Stimulated activated CD8-positive, alpha-beta memory T cell treated with anti-CD3 and anti-CD28 coated beads, Interleukin-15, amount 100 ng/mL, for 48 hours (primary cell): ENCODE measurements at places on chromosomes 1 and 21.

DNA sequence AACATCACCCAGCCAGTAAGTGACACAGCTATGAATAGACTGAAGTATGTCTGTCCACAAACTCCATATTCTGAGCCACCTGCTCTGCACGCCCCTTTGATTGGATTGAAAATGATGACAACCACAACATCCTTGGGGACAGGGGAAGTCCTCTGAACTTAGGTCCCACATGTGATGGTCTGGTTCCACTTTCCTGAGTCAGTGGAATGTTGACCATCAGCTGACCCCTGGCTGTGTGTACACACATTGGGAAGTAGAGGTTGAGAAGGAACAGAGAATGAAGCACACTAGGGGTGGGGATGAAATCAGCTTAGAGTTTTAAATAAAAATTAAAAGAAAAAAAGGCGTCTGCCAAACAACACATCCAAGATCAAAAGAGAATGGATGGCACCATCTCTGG is 8.0 kb upstream of the DISP3 start:
- no peak for DNase-seq

DNA sequence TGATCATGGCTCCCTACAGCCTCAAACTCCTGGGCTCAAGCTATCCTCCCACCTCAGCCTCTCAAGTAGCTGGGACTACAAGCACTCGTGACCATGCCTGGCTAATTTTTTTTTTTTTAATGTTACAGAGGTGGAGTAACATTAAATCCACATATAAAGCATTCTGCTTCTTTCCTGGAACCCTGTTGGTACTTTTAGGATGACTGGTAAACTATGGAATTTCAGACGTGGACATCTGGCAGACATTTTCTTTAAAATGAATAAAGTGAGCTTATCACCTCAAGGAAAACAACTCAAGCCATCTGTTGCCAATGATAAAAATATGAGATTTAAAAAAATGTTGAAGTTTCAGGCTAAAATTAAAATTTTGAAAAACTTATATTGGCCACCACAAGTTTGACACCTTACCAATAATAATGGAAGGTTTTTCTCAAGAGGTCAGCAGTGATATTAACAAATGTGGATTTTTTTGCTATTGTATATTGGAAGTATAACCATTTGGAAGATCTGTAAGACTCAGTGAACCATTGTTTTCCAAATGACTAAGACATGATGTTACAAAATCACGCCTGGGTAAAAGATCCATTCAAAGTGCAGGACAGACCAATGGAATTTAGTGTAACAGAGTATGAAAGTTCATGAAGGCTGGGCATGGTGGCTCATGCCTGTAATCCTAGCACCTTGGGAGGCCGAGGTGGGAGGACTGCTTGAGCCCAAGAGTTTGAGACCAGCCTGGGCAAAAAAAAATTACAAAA is 52.7 kb upstream of the EIF4G3 start:
- DNase-seq = no peak

- no peak for DNase-seq
These were observed 51.6 kb upstream of the MACF1 start for GRCh38 chr1:39152923-39153322.

- no peak for DNase-seq
These were observed 69.9 kb upstream of the MARK1 start for GRCh38 chr1:220457957-220458609.

DNA sequence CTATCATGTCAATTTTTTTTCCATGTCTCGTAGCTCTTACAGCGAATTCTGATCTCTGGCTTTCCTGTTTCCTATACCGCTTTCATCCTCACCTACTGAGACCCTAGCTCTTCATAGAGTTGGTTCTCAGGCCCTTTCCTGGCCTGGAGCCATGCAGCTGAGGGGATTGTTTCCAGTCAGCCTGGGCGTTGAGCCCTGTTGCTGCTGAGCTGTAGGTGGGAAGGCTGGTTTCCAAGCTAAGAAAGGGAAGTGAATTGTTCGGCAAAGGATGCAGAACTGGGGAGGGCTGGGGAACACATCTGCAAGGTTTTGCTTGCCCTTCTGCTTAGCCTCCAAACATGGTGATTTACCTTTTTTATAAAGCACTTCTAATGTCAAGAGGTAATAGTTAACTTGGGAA is 41.5 kb downstream of the SPATA46 start:
- no peak for DNase-seq

GRCh38 chr1:204523605-204524215 is 7.5 kb downstream of the MDM4 start:
- DNase-seq = no peak

GRCh38 chr1:205235951-205236350 is 8.2 kb downstream of the TMCC2 start:
- no peak for DNase-seq

- no peak for DNase-seq
These were observed 2.7 kb downstream of the ZNF692 start for GRCh38 chr1:248856176-248856575.

- DNase-seq = no peak
These were observed 37.5 kb downstream of the CTNNBIP1 start for GRCh38 chr1:9872430-9873165.

DNA sequence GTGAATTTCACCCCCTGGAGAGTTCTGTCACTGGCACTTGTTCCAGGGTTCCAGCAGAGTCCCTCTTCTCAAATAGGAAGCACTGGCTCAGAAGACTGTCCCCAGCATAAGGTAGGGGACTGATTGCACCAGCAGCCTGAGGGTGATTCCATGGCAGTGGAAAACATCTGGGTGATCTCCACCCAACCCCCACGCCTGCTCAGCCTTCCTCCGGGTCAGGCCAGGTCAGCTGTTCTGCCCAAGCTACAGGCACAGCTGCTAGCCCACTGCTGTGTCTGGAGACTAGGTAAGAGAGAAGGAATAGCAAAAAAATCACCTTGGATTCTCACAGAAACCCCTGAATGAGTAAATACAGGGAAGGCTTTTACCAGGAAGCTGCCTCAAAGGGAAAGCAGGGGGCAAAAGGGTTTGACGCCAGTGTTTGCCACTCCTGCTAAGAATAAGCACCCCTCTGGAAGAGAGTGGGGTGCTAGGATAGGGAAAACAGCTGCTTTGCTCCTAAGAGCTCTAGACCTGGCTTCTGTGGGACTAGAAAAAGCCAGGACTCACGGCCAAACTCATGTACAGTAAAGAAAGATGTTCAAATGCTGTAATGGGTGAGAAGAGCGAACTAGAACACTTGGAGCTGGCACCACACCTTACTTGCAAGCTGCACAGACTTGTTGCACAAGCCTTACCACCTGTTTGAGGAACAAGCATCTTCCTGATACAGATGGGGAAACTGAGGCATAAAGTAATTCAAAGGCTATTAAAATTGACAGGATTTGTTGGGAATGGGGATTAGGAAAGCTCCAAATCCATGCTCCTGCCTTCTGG is 1.0 kb upstream of the DENND2D start:
- no peak for DNase-seq

DNA sequence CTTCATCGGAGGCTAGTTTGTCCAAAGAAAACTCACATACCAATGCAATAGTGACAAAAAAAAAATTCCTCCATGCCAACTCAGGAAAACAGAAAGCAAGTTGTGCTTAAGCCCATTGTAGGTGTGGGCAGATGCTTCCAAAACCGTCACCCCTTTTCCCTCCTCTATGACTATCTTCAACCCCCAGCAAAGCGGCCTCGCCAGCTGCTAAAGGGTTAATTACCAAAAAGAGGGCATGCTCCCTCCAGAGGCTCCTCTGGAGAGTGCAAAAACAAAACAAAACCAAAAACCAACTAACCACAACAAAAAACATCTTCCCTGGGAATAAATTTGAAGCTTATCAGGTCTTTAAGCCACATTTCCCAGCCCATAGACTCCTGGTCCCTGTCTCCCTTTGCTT is 1.2 kb downstream of the LMOD1 start:
- DNase-seq = no peak

- no peak for DNase-seq
These were observed 72.4 kb downstream of the ATP5PO start for GRCh38 chr21:33843216-33843615.

DNA sequence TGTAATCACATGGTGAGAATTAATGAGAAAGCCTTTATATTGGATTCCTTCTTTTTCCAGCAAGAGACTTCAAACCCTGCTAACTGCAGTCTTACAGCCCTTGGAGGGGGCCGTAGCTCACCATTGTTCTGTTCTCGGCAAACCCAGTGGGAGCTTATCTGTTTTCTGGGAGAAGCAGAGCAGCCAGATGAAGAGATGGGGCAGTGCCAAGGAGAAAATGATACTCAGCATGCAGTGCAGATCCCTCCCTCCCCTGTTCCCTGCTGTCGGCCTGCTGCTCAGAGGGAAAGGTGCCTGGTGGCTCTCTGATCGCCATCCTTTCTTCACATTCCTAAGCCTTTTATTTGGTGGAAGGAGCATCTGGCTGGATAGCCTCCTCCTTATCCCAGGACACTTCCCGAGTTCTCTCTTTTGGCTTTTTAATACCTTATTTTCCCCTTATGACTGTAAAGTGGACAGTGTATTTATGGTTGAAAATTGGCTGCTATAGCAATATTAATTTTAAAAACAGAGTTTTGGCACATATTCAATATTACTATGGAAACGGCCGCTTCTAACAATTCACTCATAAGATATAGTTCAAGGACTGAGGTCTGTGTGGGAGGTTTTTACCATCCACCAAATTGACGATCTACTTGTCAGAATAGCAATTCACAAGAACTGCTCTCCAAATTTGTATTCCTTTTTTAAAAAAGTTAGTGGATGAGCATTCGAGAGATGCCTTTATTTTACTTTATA is 203.4 kb downstream of the CRB1 start:
- no peak for DNase-seq

DNA sequence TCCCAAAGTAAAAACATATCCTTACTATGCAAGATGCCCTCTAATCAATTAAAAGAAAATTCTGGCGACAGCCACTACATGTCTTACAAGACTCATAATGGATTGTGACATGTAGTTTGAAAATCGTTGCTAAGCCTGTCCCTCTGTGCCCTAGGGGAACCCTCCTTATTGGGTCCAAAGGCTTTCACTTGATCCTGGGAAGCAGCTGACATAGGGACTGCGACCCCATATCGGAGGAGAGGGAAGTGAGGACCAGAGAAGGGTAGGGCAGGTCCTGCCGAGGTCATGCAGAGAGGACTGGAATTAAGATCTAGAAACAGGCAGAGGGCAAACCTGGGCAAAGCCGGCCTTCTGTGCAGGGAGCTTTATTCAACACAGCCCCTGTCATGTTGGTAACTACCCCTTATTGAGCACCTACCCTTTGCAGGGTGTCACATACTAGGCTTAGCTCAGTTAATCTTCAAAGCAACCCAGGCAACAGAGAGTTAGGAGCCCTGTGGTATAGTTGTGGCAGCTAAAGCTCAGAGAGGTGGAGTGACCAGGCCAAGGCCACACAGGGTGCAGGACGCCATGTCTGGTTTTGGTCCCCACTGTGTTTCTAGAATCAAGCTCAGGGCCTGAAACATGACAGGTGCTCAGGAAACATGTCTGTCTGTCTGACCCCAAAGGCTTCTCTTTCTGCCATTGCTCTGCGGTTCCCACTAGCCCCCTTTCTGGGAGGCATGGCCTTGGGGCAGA is 18.4 kb upstream of the IFNLR1 start:
- DNase-seq = no peak

DNA sequence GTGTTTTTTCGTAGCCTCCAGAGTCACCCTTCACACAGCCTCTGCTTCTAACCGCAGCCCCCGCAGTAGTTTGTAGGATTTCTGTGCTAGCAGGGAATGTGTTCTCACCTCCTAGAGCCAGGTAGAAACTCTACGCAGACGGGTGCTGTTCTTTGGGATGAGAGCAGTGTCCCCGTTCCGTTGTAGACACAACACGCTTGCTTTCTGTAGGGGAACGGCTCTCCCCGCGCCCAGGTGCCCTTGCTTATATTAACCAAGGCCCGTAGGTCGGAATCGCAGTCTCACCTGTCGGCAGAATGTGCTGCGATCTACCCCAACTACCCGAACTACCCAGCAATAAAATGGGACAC is 111.8 kb upstream of the NBPF11 start:
- DNase-seq = no peak

- no peak for DNase-seq
These were observed 33.2 kb upstream of the MAGOH start for GRCh38 chr1:53271446-53272090.

DNA sequence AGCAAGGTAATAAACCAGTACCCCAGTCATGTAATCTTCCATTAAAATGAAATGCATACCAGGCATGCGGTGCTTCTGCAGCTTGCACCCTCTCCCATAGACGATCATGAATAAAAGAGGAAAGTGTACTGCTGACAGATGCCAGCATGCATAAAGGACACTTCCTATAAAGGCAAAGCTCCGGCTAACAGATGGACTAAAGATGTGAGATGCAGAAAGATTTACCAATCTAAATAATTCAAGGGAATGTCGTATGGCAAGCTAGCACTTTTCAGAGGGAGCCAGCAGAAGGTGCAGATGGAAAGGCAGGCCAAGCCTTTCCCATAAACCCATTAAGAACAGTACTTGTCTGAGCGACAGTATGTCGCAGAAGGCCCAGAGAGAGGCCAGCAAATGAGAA is 542.0 kb downstream of the NUF2 start:
- DNase-seq = no peak

DNA sequence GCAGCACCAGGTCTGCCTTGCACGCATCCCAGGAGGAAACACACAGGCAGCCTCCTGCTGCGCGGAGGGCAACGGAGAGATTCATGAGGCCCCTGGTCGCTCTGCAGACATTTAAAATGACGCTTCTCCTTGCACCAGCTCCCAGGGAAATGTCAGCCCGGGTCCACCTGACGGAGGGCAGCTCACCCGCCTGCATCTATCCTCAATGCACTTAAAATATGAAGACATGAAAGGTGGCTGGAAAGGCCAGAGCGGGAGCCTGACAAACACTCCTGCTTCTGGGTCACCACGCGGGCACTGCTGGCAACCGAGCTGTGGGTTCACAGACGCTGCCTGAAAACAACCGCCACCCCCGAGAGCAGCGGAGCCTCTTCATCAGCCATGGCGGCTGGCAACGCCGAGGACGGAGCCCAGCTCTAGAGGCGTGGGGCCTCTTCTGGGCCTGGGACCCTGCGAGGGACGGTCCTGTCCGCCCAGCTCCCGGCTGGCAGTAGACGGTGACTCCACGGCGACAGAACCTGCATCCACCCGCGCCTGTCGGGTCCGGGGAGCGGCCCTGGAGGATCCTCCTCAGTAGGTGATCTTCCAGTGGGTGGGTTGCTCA is 22.7 kb downstream of the POFUT2 start:
- DNase-seq = no peak

GRCh38 chr1:206734499-206735142 is 36.0 kb upstream of the IL19 start:
- peak; percentile 38 for DNase-seq

GRCh38 chr1:239139801-239140200 is 246.6 kb upstream of the CHRM3 start:
- no peak for DNase-seq

- DNase-seq = no peak
These were observed 122.1 kb upstream of the IFFO2 start for GRCh38 chr1:19078536-19078935.
